ENCODE measurements at places on chromosomes 1 and 21.

- no peak for DNase-seq
Observed at GRCh38 chr1:234999513-234999940, 129.1 kb downstream of the TOMM20 start.

- DNase-seq: no peak
Observed at GRCh38 chr1:67941746-67942145, 108.5 kb upstream of the GNG12 start.

DNA sequence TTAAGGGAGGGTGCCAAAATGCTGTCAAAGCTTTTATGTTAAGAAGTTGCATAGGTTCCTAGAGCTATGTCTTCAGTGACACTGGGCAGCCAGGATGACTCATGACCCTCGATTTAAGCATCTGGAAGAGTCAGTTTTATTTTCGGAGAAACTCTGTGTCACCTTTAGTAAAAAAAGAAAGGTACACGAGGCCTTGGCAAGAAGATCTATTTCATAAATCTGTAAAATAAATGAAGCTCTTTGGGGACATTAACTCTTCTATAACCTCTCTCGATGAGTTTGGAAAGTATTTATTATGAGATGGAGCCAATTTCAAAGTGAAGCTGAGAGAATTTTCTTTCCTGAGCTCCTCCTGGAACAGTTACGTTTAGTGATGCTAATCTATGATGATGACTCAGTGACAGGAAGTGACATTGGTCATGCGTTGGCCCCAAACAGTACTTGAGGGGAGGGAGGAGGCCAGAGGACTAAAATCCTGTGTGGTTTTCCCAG lies 156.5 kb downstream of the HLX start:
- DNase-seq: no peak

GRCh38 chr1:216535059-216535458 lies 111.8 kb upstream of the USH2A start:
- DNase-seq: no peak

DNA sequence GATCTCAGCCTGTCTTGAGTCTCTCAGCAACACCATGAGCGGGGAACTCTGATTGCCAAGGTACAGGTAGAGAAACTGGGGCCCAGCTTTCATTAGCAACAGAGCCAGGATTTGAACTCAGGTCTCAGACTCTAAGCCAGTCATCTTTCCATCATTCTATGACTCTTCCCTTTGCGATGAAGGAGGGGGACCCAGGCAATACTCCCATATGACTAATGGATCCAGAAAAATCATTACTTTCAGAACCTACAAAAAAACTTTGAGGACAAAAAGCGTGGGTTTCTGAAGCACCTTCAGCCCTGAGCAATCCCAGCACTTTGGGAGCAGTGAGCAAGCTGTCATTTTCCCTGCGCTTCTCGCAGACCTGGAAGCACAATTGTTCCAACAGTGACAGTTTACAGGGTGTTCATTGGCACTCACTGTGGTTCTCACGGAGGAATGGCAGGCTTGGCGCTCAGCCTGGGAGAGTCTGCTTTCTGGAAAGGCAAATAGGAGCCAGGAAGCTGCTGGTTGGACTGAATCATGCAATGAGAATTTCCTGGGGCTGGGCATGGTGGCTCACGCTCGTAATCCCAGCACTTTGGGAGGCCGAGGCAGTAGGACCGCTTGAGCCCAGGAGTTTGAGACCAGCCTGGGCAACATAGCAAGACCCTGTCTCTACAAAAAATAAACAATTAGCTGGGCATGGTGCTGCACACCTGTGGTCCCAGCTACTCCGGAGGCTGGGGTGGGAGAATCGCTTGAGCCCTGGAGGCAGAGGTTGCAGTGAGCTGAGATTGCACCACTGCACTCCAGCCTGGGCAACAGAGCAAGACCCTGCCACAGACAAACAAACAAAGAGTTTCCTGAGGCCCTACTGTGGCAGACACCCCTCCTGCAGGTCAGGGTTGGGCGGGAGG lies 40.1 kb downstream of the SLC2A7 start:
- no peak for DNase-seq

- no peak for DNase-seq
Observed at GRCh38 chr1:38512789-38513188, 346.8 kb downstream of the RRAGC start.

All from activated naive CD8-positive, alpha-beta T cell treated with anti-CD3 and anti-CD28 coated beads for 36 hours (primary cell).